GM04504 (cell line): ENCODE measurements at places on chromosomes 2 and 18.

GRCh38 chr2:38075507-38076151, at the start of gene CYP1B1:
Gene CYP1B1 (minus strand): TSS chr2:38076151. CDS start chr2:38075388, 763 bp downstream.
- no peak for DNase-seq

GRCh38 chr2:134391751-134392160, 137.9 kb downstream of the MGAT5 start:
- DNase-seq, result no peak

GRCh38 chr2:85156153-85156552, 23.0 kb downstream of the TCF7L1 start:
- no peak for DNase-seq

DNA sequence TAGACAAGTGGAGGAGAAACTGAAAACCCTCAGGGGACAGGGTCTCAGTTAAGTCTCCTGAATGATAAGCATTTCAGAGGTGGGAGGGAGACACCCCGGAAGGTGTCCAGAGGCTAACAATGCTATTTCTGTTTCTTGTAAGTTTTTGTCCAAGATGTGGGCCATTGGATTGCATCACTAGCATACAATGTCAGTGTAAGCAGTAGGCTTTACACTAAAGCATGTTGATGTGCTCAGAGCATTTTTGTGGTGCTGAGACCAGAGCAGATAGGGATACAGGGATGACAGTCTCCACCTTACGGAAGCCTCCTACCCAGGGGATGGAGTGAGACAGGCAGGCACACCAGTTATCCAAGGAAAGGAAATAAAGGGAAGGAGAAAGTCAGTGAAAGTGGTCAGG, 2.2 kb upstream of the IL1R1 start:
- DNase-seq, result no peak
